ENCODE measurements at places on chromosomes 5 and 9.
A peak's percentile ranks its signal among the peaks of the same experiment; 100 is the strongest.

GRCh38 chr9:121718084-121718483, 66.7 kb downstream of the DAB2IP start:
- DNase-seq, result no peak

DNA sequence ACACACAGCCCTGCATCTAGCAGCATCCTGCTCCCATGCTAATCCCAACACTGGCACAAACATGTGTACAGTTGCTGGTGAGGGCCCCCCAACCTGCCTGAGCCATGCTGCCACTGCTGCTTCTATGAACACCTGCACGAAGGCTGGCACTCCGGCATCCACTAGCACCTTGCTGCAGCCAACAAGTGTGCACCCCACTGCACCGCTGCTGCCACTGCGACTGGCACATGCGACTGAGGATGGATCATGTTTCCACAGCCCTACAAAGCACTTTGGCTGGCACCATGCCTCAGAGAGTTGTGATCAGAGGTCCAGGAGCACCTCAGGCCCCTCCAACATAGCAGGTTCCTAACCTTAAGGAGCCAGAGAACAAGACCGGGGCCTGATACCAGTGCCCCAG, 7.8 kb upstream of the PDCD1LG2 start:
- no peak for DNase-seq

- no peak for DNase-seq
These were observed 61.1 kb upstream of the SAP30L start for GRCh38 chr5:154384480-154385235.

DNA sequence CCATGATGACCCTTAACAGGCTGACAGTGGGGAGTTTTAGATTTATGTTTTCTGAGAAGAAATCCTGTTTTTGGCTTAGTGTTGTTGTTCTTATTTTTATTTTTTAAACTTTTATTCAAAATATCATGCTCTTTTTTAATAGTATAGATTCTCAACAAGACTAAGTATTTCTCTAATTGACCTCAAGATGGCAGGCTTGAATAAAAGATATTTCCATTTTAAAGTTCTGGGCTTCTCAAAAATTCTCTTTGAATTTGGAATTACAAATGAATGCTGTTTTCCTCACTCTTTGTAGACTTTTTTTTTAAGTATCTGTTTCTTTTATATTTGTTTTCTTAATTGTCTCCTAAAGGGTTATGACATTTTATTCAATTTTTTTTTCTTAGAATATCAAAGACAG, 50.0 kb upstream of the SH3GL2 start:
- no peak for DNase-seq

- DNase-seq, result peak; percentile 58
These were observed 89.8 kb downstream of the NTRK2 start for GRCh38 chr9:84759300-84759750.

GRCh38 chr9:32866273-32866672, 82.9 kb downstream of the TMEM215 start:
- DNase-seq, result no peak

DNA sequence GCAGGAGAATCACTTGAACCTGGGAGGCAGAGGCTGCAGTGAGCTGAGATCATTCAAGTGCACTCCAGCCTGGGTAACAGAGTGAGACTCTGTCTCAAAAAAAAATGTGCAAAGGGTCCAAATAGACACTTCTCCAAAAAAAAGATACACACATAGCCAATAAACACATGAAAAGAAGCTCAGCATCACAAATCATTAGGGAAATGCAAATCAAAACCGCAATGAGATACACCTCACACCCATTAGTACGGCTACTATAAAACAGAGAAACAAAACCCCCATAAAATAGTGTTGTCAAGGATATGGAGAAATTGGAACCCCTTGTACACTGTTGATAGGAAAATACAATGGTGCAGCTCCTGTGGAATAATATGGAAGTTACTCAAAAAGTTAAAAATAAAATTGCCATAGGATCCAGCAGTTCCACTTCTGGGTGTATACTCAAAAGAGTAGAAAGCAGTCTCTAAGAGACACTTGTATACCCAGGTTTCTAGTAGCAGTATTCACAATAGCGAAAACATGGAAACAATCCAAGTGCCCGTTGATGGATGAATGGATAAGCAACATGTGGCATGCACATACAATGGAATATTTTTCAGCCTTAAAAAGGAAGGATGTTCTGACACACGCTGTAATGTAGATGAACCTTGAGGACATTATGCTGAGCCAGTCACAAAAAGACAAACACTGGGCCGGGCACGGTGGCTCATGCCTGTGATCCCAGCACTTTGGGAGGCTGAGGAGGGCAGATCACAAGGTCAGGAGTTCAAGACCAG, 57.2 kb upstream of the PPARGC1B start:
- DNase-seq, result no peak

GRCh38 chr5:177427211-177427822, 841 bp downstream of the GRK6 start:
- no peak for DNase-seq

DNA sequence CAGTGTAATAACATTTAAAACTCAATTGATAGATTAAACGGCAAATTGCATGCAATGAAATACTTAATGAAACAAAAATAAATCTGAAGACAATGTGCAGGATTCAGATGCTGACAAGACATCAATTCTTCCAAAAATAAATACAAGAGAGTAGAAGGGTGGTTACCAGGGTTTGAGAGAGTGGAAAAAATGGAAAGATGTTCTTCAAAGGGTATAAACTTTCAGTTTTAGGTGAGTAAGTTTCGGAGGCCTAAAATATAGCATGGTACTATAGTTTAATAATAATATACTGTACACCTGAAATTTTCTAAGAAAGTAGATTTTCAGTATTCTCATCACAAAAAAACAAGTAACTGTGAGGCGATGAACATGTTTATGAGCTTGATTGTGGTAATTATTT, 48.2 kb upstream of the RASEF start:
- DNase-seq, result no peak

- DNase-seq, result no peak
These were observed 139.9 kb downstream of the PDE4D start for GRCh38 chr5:59753599-59753998.

DNA sequence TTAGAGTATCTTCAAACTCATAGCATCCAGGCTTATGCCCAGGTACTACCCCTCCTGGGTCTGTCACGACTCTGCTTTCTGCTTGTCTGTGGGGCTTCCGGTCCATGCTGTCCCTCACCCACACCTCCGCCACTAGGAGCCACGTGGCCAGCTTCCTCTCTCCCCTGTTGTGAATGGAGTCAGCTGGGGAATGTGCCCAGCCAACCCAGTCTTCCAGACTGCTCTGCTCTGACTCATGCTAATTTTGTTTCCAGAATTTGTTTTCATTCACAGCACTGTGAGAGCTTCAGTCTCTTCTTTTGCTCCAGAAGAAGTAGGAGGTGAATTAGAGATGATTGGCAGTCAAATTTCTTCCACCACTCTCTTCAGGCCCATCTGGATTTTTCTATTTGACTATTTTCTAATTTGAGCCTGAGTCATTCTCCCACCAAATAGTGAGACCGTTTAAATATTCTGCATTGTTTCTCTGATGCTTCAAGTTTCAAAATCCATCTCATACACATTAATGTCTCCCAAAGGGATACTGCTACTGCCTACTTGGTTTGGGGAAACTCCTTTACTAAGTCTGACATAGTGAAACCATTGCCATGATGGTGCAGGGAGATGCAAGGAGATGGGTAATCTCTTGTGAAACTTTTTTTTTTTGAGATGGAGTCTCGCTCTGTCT, 424.1 kb upstream of the KIF2A start:
- DNase-seq, result no peak

DNA sequence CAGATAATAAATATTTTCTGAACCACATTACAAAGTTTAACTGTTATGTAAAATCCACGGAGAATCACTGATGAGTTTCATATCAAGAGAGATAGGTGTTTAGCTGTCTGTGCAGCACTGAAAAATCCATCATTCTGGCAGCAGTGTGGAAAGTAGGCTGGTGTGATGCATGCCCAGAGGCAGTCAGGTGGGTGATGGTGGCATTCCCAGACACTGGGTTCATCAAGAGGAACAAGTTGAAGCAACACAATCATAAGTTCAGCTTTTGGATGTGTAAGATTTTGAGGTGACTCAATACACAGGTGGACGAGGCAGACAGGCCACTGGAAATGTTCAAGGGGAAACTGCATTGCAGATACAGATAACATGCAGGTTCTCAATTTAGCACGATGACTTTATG, 11.9 kb downstream of the DNAH5 start:
- DNase-seq, result peak; percentile 91

DNA sequence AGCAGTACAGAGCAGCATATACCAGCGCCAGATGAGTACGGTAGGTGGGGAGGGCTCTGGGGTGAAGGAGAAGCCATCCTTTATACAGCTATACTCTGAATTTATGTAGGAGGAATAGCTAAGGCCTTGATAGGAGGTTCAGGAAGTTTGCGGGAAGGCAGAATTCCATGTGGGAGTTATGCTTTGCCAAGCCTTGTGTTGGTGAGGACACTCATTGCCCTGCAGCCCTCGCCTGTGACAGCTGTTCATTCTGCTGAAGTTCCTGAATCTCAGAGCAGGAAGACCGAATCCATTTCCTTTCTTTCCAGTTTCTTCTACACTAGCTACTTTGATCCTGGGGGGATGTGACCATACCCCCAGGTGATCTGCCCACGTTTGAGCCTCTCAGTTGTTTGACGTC, 7.7 kb downstream of the MFAP3 start:
- no peak for DNase-seq

DNA sequence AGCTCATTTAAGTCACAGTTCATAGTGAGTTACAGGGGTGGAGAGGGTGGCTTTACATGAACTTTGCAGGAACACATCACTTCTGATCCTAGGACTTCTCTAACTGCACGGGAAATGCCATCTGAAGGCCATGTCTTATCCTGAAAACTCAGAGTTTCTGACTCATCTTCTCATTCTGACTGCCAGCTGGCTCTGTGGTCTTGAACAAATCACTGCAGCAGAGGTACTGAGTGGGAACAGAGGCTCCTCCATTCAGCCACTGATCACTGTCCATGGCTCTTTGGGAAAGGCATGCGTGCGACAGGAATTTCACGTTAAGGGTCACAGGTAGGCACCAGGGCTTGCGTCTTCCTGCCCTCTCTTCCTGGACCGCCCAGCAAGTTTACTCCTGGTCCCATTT, 114.6 kb upstream of the LRRTM2 start:
- no peak for DNase-seq

- DNase-seq, result no peak
These were observed 142.2 kb upstream of the ZNF366 start for GRCh38 chr5:72649449-72649848.

DNA sequence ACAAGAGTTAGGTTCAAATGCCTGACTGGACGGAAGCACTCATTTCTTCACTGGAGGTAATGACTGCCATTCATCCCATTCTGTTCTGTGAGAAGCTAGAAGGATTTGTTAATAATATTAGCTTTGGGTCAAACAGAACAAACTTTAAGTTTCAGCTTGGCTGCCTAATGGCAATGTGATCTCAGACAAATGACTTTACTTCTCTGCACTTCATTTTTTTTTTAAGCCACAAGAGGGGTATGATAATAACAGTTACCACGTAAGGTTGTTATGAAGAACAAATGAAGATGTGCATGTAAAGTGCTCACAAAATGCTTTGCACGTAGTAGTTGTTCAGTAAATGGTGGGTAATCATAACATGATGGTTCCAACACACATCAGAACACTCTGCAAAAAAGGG, 199.4 kb downstream of the PAPPA start:
- DNase-seq, result no peak

DNA sequence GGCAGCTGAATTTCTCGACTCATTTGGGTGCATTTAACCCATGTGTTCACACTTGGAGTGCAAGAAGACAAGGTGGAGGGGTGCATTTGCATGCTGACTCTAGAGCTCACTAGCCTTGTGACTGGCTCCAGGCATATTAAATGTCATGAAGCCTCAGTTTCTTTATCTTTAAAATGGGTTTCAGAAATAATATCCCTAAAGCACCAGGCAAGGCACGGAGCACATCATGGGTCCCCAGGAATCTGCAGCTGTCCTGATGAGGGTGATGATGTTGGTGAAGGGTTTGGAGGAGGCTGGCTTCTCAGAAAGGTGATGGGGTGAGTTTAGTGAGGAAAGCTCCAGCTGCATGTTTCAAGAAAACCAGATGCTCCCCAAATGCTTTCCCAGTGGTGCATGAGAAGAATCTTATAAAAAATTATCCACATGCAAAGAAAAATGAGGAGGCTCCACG, 14.8 kb downstream of the STC2 start:
- no peak for DNase-seq

- no peak for DNase-seq
These were observed 339.2 kb downstream of the PIK3R1 start for GRCh38 chr5:68554571-68555279.

DNA sequence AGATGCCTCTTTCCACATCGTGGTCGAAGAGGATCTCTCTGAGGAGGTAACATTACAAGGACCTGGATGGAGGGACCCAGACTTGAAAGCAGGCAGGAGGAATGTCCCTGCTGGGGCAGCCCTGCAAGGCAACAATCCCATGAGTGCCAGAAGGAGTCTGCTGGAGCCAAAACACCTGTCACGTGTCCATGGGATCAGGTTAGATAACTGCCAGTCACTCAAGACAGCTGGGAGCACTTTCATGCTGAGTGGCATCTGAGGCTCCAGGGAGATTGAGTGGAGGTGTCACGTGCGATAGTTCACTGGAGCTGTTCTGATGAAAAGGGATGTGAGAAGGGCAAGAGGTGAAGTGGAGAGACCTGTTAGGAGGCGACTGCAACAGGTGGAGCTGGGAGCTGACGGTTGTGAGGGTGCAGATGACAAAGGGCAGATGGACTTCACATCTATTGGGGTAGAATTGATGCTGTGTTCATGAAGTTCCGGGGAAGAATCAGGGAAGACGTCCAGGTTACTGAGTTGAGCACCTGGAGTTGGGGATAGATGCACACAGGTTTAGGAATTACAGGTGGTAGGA, 68.4 kb downstream of the ICE1 start:
- DNase-seq, result no peak

GRCh38 chr9:89412541-89412940, 85.4 kb downstream of the SEMA4D start:
- no peak for DNase-seq

GRCh38 chr9:124180557-124180956, 77.2 kb upstream of the NEK6 start:
- no peak for DNase-seq

GRCh38 chr5:99607124-99607523, 678.3 kb upstream of the CHD1 start:
- DNase-seq, result no peak

- no peak for DNase-seq
These were observed 212.0 kb downstream of the ADAMTS12 start for GRCh38 chr5:33679791-33680190.

DNA sequence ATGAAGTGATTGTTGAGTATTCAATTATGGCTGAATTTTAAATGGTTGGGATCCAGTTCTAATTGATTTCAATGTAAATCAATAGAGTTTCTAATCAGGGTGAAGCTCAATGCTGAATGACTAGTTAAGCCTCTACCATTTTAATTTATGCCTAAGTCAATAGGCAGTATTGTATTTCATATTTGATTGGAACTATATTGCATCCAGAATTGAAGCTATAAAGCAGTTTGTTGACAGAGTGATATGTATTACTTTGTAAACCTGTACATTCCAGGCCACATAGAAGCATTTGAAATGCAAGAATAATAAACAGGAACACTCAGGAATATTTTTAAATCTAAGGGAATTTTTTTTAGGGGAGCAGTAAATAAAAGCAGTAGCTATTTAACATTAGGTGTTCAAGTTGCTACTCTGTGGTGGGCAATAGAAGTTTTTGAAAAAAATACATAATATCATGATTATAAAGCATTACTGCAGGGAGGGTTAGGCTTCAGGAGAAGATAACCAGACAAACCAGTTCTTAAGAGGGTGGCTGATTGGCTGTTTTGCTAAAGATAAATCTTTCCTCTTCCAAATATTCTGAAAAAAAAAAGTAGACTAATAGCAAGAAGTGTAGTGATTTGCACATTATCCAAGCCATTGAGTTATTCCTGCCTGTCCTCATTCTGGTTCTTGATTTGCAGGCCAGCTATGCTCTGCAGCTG, 492.0 kb upstream of the MEF2C start:
- DNase-seq, result no peak

Data from epithelial cell of prostate (primary cell).